ENCODE measurements at places on chromosomes 3 and 15. TPM values are rescaled to one million over a fixed set of nuclear protein-coding genes. Genes with fewer than 3 reads are reported as not detected.

GRCh38 chr15:36826948-36827347 lies 247.5 kb downstream of the CDIN1 start:
- no peak for DNase-seq

DNA sequence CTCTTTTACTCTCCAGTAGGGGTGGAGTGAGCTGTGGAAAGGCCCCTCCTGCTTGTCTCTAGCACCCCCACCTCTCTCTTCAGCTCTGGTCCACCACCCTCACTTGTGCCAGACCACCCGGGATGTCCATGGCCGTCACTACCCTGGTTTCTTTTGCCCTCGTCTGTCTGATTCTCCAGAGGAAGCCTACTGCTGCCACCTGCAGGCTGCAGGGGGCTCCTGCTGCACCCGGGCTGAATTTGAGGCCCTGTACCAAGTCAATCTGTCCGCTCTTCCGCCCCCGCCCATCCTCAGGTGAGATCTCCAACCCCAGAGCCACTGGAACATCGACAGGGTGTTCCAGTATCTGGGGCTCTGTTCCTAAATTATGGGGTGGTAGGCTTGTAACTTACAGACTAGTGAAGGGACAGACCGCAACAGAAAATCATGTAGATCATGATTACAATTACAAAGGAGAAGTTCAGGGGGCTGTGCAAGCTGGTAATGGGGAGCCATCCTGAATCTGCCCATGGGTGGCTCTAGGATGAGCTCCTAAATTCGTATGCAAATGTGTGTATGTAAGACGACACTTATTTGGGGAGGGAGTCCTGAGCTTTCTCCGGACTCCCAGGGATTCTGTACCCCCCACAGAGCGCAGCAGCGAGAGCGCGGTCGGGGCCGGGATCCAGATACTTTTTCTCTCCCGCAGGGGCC lies 683 bp upstream of the UNC45A start:
- peak; percentile 88 for DNase-seq

The SLC28A1 gene
- 0.72 TPM for total RNA-seq

DNA sequence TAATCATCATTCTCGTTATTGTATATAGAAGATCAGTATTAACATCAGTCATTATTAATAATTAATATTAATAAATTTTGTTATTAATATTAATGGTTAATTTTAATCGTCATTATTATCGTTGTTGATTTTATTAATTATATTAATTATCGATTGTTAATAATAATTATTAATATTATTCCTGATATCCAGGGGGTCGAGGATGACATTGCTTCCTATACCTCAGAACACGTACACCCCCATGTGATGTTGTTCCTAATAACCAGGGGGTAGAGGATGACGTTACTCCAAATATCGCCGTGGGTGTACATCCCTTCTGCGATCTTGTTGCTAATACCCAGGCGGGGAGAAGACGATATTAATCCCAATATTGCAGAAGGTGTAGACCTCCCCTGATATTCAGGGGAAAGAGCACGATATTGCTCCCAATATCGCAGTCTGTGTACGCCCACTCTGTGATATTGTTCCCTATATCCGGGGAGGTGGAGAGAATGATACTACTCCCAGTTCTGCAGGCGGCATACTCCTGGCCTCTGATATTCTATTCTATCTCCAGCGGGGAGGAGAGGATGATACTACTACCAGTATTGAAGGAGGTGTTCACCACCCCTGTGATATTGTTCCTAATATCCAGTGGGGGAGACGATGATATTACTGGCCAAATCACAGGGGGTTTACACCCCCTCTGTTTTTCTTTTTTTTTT lies 22.3 kb upstream of the BMF start:
- DNase-seq, result no peak

GRCh38 chr15:59274126-59274970 lies 67.7 kb downstream of the LDHAL6B start:
- DNase-seq, result no peak

The OR5K2 gene
- 1.4 TPM for total RNA-seq

- DNase-seq, result no peak
These were observed 24.9 kb downstream of the ZMAT3 start for GRCh38 chr3:179046497-179047353.

- no peak for DNase-seq
These were observed 437.1 kb downstream of the SHQ1 start for GRCh38 chr3:72411126-72411525.

The GABRB3 gene
- 4.8 TPM for total RNA-seq

- no peak for DNase-seq
These were observed 16.0 kb upstream of the MRPS22 start for GRCh38 chr3:139327861-139328260.

The ECT2 gene
- total RNA-seq, result 16.1 TPM

- peak; percentile 8 for DNase-seq
These were observed 28.9 kb downstream of the ALDH1A2 start for GRCh38 chr15:58036579-58036978.

The POMGNT2 gene
- 20.0 TPM for total RNA-seq

DNA sequence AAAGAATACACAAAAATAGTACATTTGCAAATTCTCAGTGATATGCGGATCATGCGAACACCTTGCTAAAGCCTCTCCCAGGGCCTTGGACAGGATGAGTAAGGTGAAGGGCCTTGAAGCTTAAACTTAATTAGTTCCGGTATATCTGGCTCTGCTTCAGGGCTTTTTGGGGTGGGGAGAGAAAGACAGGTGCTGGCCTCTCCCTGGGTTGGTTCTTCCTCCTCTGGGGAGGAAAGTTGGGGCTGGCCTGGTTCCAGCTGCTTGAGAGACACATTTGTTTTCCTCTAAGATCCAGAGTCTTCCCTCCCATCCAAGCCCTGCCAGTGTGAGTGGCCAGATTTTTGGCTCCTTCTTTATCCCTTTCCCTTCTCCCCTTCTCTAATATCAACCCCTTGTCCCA lies 64.7 kb upstream of the EPHB3 start:
- DNase-seq, result no peak

The IL20RB gene
- total RNA-seq, result 2.9 TPM

GRCh38 chr3:161859865-161860450 lies 363.4 kb downstream of the OTOL1 start:
- DNase-seq, result no peak

GRCh38 chr15:42199126-42199525 lies 9.0 kb downstream of the VPS39 start:
- DNase-seq, result no peak

GRCh38 chr3:174767853-174768382 lies 91.2 kb upstream of the NAALADL2 start:
- no peak for DNase-seq

DNA sequence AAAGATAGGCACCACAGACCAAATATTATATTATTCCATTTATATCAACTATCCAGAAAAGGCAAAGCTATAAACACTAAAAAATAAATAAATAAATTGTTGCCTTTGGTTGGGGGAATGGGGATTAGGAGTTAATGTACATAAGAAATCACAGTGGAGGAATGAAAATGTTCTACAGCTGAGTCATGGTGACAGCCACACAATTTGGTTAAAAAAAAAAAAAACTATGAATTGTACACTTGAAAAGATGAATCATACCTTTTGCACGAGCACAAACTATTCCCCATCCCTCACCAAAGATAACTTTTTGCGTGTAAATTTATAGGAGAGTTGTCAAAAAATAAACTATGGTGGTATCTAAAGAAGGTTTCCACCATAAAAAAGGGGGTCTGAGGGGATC lies 103.2 kb downstream of the TBC1D5 start:
- DNase-seq, result no peak

GRCh38 chr3:159919873-159920272 lies 68.8 kb upstream of the IL12A start:
- DNase-seq, result no peak

DNA sequence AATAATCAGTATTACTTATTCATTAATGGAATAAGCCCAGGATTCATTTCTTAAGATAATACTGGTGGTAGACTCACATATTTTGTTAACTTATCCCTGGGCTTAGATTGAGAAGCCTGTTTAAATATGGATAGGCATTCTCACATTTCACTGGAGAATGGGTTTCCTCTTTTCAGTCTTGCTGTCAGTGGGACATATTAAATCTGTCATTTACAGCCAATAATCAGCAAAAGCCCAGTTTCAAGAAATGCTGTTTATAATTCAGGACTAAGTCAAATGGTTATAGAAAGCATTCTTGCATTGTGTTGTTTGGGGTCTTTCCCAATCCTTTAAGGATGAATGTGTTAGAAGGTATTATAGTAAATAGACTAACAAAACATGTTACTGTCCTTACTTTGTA lies 143.7 kb upstream of the NAALADL2 start:
- no peak for DNase-seq

GRCh38 chr3:42019953-42020260 lies 58.0 kb upstream of the ULK4 start:
- no peak for DNase-seq

DNA sequence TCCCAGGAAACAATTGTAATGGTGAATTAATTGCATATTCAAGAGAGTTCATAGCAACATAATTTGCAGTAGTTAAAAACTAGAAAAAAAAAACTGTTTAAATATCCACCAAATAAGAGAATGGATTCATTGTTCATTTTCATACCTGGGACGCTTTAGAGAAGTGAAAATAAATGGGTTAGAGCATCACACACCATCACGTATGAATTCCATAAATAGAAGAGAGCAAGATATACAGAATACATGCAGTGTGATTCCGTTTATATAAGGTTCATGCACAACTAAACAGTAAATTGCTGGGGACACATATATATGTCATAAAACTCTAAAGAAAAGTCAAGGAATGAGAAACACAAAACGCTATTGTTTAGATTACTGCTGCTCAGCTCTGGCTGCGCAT lies 577.0 kb upstream of the KCNMB2 start:
- DNase-seq, result no peak

The CHRD gene
- 13.7 TPM for total RNA-seq

The DGKG gene
- 13.5 TPM for total RNA-seq

The GALNT15 gene
- 3.9 TPM for total RNA-seq

The EOGT gene
- 93.4 TPM for total RNA-seq

DNA sequence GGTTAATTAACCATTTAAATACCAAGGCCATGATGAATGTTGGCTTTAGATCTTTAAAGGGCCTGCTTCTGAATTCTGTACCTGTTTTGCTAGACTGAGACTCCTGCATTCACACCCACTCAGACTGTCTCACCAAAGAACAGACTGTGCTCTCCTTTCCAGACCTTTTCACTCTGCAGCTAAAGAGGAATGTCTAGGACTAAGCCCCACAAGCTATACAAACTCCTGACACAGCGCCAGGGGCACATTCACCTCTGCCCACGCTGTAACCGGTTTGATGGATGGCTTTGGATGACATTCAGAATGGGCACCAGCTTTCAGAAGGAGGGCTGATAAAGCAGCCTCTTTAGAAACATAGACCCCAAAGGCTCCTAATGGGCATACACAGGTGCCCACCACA lies 200.1 kb downstream of the KCNMB2 start:
- DNase-seq, result no peak

The CAMK1 gene
- 16.4 TPM for total RNA-seq

The LSAMP gene
- 20.5 TPM for total RNA-seq

The TMCO5A gene
- total RNA-seq, result 5.3 TPM

DNA sequence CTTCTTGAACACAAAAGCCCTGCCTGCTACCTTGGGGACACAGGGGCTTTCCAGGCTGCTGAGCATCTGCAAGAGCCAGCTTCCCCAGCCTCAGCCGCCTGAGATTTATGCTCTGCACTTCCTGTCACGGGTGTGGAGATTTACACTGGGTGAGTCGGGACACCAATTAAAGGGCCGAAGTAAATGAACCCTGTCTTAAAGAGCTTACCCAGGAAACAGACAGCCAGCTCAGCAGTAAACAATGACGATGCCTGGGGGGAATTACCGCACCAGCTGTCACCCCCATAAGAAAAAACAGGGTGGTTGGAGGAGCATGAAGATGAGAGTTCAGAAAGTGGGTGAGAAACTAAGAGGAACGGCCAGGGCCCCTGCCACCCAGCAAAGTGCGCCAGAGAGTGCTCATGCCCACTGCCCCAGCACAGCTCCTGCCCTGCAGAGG lies 37.5 kb upstream of the IQSEC1 start:
- peak; percentile 30 for DNase-seq

GRCh38 chr15:92095693-92096092 lies 242.2 kb downstream of the SLCO3A1 start:
- no peak for DNase-seq

- DNase-seq, result no peak
These were observed 1.7 kb upstream of the GOLIM4 start for GRCh38 chr3:168097381-168097780.

The KIF15 gene
- 5.3 TPM for total RNA-seq

DNA sequence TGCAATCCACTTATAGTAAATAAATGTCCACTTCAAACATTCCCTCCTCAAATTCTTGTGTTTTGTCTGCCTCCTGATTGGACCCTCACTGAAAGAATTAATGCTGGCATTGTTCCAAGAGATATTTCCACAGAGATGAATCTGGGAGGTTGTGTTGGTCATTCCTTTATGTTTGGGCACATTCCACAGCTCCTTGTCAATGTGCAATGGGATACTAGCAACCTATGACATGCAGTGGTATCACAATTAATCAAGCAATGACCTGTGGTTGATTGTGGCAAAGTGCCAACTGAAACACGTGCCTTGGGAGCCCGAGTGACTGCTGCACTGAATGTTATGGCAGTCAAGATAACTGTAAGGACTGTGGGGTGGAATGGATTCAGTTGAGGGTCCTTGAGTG lies 55.0 kb upstream of the SNRPN start:
- no peak for DNase-seq

- no peak for DNase-seq
These were observed 100.1 kb upstream of the PROK2 start for GRCh38 chr3:71885006-71885405.

The GABRR3 gene
- total RNA-seq, result 4.6 TPM

The PGBD4 gene
- 3.9 TPM for total RNA-seq

DNA sequence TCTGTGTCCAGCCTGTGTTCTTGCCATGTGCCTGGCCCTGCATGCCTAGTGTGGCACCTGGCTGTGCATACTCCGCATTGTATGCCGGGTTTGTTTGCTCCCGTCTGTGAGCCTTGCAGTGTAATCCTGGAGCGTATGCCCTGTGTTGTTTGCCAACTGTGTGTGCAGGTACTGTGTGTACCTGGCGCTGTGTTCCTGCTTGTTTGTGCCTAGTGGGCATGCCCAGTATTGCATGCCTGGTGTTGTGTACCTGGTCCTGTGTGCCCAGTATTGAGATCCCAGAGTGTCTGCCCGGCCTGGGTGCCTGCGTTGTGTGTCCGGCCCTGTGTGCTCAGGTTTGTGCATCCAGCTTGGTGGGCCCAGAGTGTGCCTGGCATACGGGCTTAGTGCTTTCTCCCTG lies 54.5 kb upstream of the CHRNA7 start:
- no peak for DNase-seq

DNA sequence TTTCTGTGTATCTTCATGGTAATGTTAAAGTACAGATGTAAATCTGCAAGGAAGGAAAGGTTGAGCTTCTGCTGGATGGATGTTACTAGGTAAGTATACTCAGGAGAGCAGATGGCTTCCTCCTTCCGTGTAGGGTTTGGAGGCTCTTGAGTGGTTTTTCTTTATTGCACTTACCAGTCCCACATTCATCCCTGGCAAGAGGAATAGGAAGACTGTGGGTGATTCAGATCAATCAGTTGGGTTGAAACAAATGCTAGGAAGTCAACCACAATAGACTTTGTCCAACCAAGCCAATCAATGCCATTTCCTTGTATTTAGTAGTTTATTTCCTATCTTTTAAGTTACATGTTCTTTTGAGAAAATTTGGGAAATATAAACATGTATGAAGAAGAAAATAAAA lies 26.6 kb downstream of the MYZAP start:
- no peak for DNase-seq

GRCh38 chr3:194401868-194402329 lies 2.8 kb upstream of the GP5 start:
- no peak for DNase-seq
